ENCODE measurements at places on chromosomes 4 and X.

DNA sequence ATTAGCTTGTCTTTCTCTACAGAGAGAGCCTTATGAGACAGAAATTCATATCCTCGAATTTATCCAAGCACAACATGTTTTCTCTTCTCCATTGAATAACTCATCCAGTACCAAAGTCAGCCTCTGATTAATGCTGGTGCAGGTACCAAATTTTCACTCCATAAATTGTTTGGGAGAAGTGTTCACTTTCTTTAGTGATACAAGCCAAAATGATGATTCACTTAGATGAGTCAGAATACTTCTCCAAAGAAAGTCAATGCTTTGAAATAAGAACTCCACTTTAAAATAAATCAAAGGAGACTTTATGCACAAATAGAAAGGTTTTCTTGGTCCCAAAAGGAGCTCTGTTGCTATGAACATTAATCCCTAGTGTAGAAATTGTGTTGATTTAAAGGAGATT is 60.2 kb downstream of the MAOB start:
- no peak for DNase-seq

DNA sequence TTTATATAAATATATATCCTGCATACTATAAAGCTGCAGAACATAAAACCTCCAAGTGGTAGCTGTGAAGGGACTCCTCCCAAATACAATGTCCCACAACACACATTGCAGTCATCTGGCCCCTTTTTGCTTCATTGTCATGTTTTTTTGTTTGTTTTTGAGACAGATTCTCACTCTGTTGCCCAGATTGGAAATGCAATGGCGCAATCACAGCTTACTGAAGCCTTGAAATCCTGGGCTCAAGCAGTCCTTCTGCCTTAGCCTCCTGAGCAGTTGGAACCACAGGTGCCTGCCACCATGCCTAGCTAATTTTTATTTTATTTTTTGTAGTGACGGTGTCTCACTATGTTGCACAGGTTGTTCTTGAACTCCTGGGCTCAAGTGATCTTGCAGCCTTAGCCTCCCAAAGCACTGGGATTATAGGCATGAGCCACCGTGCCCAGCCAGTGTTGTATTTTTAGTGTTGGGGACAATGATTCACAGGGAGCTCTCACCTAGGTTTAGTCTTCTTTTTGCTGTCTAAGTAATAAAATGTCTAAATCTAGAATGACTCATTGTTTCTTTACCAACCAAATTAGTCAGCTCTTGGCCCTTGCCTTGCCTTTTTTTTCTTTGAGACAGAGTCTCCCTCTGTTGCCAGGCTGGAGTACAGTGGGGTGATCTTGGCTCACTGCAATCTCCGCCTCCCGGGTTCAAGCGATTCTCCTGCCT is 24.0 kb upstream of the XIAP start:
- no peak for DNase-seq

- DNase-seq, result no peak
Observed at GRCh38 chr4:185657183-185657582, 121.9 kb upstream of the PDLIM3 start.

- DNase-seq, result no peak
Observed at GRCh38 chr4:177109769-177110168, 199.9 kb upstream of the NEIL3 start.

DNA sequence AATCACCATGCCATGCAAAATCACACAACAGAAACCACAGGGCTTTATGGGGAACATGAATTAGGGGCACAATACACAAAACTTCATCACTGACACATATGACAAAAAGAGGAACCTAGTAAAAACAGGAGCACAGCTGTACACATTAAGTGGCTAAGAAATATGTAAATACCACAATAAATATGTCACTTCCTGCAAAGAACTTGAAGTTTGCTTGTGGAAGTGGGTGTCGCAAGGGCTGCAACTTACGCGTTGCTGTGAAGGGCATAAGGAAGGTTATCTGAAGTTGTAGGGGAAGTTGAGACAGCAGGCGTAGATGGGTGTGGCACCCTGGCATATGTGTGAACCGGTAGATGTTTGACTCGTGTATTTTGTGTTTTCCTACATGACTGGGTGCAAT is 42.4 kb downstream of the CLCN4 start:
- no peak for DNase-seq

DNA sequence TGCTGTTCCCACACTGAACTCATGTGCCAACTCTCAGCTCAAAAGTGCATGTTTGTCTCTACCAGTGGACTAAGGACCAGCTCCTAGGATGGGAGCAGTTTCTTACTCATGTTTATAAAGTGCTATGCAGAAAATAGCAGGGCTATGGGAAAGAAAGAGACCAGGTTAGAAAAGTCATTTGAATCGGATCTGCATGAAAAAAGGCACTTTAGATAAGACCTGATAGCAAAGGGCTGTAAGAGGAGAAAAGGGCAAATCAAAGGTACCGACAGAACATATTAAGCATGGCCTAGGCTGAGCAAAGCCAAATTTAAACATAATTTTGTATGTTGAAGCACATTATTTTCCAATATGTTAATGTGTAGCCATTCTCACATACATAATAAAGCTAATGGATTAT is 362.3 kb upstream of the ZFP42 start:
- no peak for DNase-seq

DNA sequence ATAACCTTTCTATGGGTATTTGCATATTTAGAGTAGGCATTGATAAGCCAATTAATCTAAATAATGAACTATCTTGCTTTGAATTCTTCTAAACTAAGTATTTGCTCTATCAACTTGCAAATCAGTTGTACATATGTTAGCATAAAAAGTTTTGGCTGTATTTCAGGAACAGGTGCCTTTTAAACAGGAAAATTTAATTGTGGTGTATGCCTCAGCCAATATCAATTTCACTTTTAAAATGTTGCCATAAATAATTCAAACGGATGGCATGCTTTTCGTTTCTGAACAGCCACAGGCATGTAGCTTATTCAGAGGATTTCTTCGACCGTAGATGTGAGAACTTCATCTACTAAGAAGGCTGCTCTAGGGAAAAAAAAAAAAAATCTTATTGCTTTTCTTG is 99.9 kb downstream of the DCLK2 start:
- DNase-seq, result no peak

- no peak for DNase-seq
Observed at GRCh38 chr4:95084584-95084983, 326.8 kb downstream of the BMPR1B start.

- DNase-seq, result no peak
Observed at GRCh38 chr4:116389139-116389538, 696.2 kb downstream of the TRAM1L1 start.

DNA sequence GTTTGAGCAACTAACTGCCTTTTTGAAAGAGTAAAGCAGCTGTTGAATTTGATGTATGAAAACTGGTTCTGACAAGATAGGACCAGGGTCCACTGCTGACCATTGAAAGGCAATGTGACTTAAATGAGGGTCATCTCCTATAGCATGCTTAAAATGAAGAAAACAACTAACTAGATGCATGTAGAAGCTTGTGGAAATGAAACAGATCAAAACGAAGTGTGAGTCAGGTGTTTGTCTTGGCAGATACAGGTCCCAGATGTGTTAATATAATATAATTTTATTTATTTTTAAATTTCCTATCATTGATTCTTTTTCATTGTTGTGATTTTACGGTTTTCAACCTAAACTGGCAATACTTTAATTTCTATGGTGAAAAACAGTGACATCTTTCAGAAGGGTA is 83.6 kb downstream of the ATOH1 start:
- no peak for DNase-seq

DNA sequence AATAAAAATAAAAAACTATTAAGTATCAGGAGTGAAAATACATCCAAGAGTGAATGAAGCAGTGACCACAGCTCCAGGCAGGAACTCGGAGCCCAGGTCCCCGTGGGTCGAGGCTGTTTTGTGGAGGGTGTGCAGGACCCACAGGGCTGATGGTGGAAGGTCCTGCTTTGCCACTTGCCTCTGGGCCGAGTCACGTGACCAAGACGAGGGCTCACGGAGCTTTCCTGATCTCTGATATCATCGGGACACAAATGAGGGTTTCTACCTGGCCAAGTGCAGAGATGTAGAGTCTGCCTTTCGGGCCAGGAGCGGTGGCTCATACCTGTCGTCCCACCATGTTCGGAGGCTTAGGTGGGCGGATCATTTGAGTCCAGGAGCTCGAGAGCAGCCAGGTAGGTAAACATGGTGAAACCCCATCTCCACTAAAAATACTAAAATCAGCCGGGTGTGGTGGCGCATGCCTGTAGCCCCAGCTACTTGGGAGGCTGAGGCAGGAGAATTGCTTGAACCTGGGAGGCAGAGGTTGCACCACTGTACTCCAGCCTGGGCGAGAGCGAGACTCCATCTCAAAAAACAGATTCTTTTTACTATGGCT is 7.2 kb downstream of the SLC25A6 start:
- no peak for DNase-seq
